Esophagus mucosa (tissue), 1 donor: ENCODE measurements at places on chromosomes 11 and 22. TPM values are rescaled to one million over a fixed set of nuclear protein-coding genes. Genes with fewer than 3 reads are reported as not detected.

LINC01488 gene
- total RNA-seq: not detected

MS4A4A gene
- 0.24 TPM for total RNA-seq

RIC3 gene
- total RNA-seq: 4.7 TPM

ARHGAP8 gene
- 8.9 TPM for total RNA-seq

C11orf24 gene
- total RNA-seq: 19.9 TPM

CARNS1 gene
- 0.20 TPM for total RNA-seq

PLEKHA7 gene
- 48.2 TPM for total RNA-seq

CASP5 gene
- not detected for total RNA-seq

TIMM10 gene
- 43.6 TPM for total RNA-seq

APOBEC3B gene
- total RNA-seq: 5.0 TPM

DDX6 gene
- 65.8 TPM for total RNA-seq

POU2F3 gene
- 3.2 TPM for total RNA-seq

IL17REL gene
- total RNA-seq: not detected

C11orf91 gene
- 1.1 TPM for total RNA-seq

METTL15 gene
- total RNA-seq: 9.5 TPM

TRIM29 gene
- 1,294 TPM for total RNA-seq

OR52N4 gene
- not detected for total RNA-seq

PDE2A gene
- total RNA-seq: 6.0 TPM

MUC5AC gene
- not detected for total RNA-seq

CADM1 gene
- 8.8 TPM for total RNA-seq

CD248 gene
- total RNA-seq: 4.0 TPM

OR52I2 gene
- total RNA-seq: not detected

OTOG gene
- total RNA-seq: not detected

GAL gene
- 0.36 TPM for total RNA-seq

F2 gene
- not detected for total RNA-seq

HORMAD2 gene
- total RNA-seq: not detected

RFPL3 gene
- total RNA-seq: not detected

TRIM77 gene
- not detected for total RNA-seq

OR5B21 gene
- total RNA-seq: not detected

OVOL1 gene
- 49.0 TPM for total RNA-seq

STK33 gene
- total RNA-seq: 0.52 TPM

RFPL1 gene
- total RNA-seq: not detected

CAPRIN1 gene
- total RNA-seq: 154 TPM

SPTY2D1 gene
- 14.4 TPM for total RNA-seq

OR4A47 gene
- not detected for total RNA-seq

OR8G5 gene
- not detected for total RNA-seq

KLHDC7B gene
- 0.20 TPM for total RNA-seq

DBX1 gene
- total RNA-seq: not detected

ANO1 gene
- total RNA-seq: 7.9 TPM

MAFF gene
- total RNA-seq: 35.6 TPM

SPCS2 gene
- 76.8 TPM for total RNA-seq

LAYN gene
- 1.9 TPM for total RNA-seq

MMP12 gene
- 0.16 TPM for total RNA-seq

SLCO2B1 gene
- 9.7 TPM for total RNA-seq

C2CD3 gene
- total RNA-seq: 12.4 TPM

OR10D3 gene
- total RNA-seq: not detected

DEFB131B gene
- total RNA-seq: not detected

PVALB gene
- total RNA-seq: not detected

ANO5 gene
- 0.20 TPM for total RNA-seq

CNTF gene
- 0.76 TPM for total RNA-seq

TRIOBP gene
- total RNA-seq: 68.3 TPM

C22orf31 gene
- total RNA-seq: not detected

SEPTIN5 gene
- total RNA-seq: 31.3 TPM

KCNJ11 gene
- total RNA-seq: 0.36 TPM

KRTAP5-7 gene
- 0.16 TPM for total RNA-seq

C11orf87 gene
- 0.12 TPM for total RNA-seq
